ENCODE measurements at places on chromosomes 2 and 18.

- no peak for DNase-seq
These were observed 1012.8 kb upstream of the GYPC start for GRCh38 chr2:125643128-125643527.

GRCh38 chr2:159573294-159573693 lies 43.1 kb downstream of the BAZ2B start:
- DNase-seq: no peak

- peak; percentile 87 for DNase-seq
These were observed 2.3 kb downstream of the MYO1B start for GRCh38 chr2:191247381-191248057.

- no peak for DNase-seq
These were observed 220.3 kb downstream of the ATAD2B start for GRCh38 chr2:23706613-23707078.

GRCh38 chr18:30915336-30915988 lies 127.1 kb downstream of the DSC3 start:
- no peak for DNase-seq

DNA sequence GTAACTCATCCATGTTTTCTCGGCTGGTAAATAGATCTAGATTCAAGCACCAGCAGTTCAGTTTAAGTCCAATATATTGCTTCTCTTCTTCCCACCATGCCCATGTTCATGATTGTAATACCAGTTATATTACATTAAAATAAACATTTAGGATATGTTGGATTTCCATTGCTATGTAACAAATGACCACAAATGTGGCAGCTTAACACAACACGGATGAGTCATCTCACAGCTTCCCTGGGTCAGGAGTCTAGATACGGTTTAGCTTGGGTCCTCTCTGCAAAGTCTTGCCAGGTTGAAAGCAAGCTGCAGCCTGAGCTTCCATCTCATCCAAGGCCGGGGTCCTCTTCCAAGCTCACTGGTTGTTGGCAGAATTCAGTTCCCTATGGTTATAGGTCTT lies 39.4 kb upstream of the SMAD2 start:
- DNase-seq: peak; percentile 65

- DNase-seq: no peak
These were observed 693 bp upstream of the PDK1 start for GRCh38 chr2:172555272-172555521.

DNA sequence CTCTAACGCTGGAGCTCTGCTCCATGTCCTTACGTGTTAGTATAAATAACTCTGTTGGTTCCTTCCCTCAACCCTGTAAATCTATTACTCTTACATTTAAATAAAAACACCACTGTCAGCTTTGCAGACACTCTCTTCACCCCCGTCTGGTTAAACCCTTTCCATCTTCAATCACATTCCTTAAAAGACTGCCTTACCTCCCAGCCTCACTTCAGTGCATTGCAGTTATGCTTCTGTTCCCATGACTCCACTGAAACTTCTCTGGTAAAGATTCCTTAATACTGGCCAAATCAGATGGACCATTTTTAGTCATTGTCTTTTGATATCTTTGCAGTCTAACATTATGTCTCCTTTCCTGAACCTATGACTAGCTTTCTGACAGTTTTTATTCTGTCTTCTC lies 61.7 kb downstream of the EML4 start:
- peak; percentile 7 for DNase-seq

DNA sequence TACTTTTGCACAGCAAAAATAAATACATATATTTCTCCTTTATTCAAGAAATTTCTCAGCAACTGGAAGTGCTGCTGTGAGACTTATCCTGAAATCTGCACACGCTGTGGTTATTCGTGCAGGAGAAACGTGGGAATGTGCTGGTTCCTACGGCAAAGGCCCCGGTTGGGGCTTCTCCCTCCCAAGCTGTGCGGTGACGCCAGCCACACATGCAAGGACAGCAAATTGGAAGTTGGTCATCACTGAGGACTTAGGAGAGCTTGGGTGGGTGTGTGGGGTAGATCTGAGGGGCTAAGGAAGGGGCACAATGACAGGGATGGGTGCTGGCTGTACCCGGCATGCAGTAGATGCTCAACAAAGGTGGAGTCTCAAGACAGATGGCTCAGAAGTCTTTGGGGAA lies 16.5 kb upstream of the MTCL1 start:
- no peak for DNase-seq

DNA sequence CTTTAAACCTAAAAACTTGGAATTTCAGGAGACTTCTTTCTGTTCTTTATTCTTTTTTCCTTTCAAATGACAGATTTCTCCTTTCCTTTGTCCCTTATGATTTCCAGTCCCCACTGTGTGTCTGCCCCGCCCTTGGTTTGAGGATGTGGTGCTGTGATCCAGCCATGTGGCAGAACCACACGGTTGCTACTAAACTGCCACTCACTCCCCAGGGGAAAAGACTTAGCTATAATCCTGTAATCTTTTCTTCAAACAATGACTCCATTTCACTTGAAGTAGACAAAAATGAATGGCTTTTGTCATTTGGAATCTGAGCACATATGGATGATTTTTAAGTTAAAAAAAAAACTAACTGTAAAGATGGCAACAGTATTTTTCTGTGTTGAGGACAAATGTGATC lies 76.2 kb upstream of the STAM2 start:
- no peak for DNase-seq

GRCh38 chr2:7969756-7970515 lies 711.9 kb upstream of the ID2 start:
- peak; percentile 17 for DNase-seq

DNA sequence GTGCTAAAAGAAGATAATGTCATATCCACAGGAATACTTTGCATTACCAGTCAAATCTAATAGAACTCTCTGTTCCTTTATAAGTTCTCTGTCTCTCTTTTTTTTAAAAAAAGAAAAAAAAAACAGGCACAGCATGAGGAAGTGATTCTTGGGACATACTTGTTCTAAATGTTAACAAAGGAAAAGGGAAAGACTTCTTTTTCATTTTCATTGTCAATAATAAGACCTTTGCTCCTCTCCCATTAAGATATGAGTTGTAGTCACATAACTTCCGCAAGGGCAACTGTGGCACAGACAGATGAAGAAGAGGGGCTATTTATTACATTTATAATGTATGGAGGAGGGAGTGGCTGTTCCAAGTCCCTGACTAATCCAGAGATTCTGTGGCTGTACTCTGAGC lies 4.7 kb downstream of the CD302 start:
- DNase-seq: no peak

- DNase-seq: no peak
These were observed 41.6 kb upstream of the DPP10 start for GRCh38 chr2:114400890-114401289.

DNA sequence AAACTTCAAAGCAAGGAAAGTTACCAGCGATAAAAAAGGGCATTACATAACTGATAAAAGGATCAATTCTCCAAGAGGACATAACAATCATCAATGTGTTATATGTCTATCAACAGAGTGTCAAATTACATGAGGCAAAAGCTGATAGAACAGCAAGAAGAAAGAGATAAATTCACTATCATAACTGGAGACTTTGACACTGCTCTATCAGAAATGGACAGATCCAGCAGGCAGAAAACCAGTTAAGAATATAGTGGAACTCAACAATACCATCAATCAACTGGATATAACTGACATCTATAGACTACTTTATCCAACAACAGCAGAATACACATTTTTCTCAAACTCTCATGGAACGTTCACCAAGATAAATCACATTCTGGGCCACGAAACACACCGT lies 65.0 kb downstream of the ROCK2 start:
- DNase-seq: no peak

- no peak for DNase-seq
These were observed 23.8 kb downstream of the HDAC4 start for GRCh38 chr2:239376942-239377531.

DNA sequence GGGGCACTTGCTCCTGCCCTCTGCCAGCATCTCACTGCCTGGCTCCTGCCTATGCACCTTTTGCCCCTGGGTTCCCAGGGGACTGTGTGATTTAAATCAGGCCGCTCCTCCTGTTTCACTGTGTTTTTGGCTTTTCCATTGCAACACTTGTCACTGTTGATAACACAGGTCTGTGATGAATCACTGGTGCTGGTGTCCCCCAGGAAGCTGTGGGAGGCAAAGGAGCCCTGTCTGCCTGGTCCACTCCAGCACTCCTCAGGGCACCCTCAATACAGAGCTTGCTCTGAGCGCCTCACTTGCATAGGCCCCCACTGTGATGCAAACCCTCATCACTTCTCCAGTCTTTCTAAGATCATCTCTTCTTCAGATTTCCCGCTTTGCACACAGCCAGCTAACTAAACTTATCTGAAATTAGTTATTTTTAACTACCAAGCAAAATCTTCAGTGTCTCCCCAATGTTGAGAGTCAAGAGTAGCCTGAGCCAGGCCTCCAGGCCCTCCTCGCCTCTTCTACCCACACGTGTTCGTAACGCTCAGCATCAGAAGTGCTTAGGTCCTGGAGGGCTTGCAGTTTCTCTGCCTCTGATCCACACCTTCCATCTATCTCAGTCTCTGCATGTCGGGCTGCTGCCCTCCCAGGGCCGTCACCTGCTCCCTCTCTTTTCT lies 2.8 kb downstream of the TMEM18 start:
- no peak for DNase-seq

GRCh38 chr2:18791172-18791797 lies 201.9 kb upstream of the NT5C1B start:
- no peak for DNase-seq

DNA sequence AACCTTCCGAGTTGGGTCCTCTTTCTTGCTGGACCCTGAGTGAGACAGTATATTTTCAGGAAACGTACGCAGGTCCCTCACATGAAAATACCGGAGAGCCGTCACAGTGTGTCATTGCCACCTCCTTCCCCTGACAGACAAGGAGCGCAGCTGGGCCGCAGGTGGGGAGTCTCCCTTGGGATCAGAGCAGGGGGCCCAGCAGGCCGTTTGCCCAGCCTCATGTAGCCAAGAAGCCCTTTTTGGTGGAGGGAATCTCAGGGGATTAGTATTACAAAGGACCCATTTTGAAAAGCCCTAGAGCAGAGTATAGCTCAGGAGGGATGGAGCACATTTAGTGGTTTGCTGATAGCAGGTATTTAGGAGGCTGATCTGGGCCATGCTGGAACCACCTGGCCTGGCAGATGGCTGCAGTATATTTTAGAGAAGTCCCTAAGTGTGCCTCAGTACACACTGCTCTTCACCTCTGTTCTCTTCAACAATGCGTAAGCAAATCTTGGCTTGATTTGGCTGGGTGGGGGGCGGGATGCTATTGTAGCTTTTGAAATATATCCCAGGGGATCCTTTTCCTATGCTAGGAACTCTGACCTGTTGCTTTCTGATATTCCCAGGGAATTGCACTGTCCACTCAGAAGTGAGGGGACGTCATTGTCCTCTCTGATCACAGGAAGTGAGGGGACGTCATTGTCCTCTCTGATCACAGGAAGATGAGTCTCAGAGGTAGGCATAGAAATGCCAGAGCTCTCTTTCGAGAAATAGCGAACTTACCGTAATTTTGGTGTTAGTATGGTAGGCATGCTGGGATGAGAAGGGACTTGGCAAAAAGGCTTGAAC lies 171.9 kb downstream of the HRH4 start:
- no peak for DNase-seq
